ENCODE measurements at places on chromosomes 1 and 21.

GRCh38 chr1:145959957-145960467, 2.2 kb upstream of the LIX1L start:
- no peak for DNase-seq

DNA sequence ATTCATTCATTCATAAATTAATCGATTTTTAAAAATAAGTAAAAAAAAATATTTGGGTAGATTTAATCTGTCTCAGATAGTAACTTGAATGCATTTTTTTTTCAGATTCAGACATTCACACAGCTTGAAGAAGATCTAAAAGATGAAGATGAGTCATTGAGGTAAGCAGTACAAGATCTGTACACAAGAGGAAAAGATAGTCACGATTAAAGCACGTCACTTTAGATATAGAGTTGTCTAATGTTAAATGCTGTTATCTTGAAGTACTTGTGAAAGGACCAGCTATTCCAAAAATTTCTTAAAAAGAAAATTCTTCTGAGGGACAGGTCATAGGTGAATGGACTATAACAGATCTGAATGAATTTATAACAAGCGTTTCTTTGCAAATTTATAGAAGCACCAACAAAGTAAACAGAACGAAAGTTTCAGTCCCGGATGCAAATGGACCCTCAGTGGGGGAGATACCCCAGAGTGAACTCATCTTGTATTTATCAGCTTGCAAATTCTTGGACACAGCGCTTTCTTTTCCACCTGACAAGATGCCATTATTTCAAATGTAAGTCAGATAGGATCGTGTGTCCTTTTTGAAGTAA, 31.2 kb upstream of the MORC3 start:
- DNase-seq = no peak

- DNase-seq = no peak
Observed at GRCh38 chr1:204073837-204074273, 940 bp downstream of the SOX13 start.

DNA sequence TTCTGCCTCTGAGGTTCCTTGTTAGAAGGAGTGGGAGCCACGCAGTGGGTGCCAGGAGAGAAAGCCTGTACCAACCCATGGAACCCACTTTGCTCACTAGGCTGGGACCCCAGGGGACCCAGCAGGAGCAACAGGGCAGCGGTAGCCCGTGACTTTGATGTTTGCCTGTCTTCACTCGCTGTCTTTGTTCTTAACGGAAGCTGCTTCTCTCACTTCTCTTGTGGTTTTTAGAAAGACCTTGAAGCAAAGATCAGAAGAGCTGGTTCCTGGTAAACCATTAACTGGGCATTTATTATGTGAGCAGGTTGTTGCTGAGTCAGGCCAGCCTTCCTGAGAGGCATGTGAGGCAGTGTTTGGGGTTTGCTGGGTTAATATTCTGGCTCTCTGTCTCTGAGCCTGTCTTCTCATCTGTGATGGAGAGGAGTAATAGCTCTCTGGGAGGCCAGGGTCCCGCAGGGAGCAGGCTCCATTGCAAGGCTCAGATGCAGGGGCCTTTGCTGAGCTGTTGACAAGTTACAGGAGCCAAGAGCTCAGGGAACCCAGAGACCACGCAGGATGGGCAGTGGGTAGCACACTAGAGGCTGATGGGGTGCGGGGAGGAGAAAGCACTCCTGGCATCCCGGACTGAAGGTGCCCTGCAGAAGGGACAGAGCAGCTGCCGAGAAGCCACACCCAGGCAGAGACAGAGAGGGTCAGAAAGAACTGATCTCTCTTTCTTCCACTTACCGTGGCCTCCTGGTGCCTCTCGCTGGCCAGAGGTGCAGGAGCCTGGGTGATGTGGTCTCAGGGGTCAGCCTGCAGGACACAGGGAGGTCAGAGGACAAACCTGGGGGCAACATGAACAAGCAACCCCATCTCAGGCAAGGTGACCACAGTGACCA, 367.5 kb upstream of the C1orf174 start:
- DNase-seq = no peak

- DNase-seq = no peak
Observed at GRCh38 chr1:116765962-116766361, 11.7 kb downstream of the CD2 start.

- no peak for DNase-seq
Observed at GRCh38 chr1:204502241-204502640, 7.6 kb upstream of the PIK3C2B start.

GRCh38 chr21:28445141-28445830, 547.4 kb downstream of the LTN1 start:
- no peak for DNase-seq

- no peak for DNase-seq
Observed at GRCh38 chr1:92399076-92399475, 87.6 kb downstream of the GFI1 start.

DNA sequence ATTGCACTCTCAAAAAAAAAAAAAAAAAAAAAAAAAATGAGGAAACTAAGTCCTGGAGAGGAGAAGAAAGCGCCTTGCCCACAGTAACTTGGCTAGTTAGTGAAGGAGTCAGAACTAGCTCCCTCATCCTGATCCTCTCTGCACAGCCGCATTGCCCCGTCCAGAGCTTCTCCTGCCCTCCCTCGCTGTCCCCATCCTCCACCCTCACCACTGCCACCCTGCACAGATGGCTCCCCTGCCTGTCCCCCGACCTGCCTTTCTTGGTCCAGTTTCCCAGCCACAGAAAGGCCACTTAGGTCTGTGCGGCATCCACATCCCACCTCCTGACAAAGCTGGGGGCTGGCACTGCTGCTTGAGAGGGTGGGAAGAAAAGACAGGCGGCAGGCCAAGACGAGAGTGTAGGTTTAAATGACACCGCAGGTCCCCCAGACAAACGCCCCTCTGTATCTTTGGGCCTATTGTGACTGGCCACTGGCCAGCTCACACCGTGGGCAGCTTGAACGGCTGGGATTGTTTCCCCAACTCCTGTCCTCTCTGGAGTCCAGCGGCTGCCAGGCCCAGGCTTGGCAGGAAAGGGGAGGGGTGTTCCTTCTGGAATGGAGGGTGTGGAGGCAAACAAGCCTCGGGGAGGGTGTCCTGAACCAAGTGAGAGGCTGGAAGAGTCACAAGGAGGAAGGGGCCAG, 20.2 kb downstream of the NCMAP start:
- no peak for DNase-seq

DNA sequence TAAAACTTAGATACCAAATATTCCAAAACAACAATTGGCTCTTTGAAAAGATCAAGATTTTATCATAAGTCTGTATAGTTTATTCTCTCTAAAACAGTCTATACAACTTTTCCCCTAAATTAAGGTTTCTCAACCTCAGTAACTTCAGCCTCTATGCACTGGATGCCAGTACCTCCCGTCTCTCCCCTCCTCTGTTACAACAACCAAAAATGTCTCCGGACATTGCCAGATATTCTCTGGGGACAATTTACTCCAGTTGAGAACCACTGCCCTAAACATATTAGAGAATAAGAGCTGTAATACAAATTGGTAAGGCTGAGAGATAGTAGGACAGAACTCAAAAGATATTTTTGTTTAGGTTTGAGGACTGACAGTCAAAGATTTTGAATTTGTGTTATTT, 71.6 kb downstream of the TMEM200B start:
- DNase-seq = no peak

DNA sequence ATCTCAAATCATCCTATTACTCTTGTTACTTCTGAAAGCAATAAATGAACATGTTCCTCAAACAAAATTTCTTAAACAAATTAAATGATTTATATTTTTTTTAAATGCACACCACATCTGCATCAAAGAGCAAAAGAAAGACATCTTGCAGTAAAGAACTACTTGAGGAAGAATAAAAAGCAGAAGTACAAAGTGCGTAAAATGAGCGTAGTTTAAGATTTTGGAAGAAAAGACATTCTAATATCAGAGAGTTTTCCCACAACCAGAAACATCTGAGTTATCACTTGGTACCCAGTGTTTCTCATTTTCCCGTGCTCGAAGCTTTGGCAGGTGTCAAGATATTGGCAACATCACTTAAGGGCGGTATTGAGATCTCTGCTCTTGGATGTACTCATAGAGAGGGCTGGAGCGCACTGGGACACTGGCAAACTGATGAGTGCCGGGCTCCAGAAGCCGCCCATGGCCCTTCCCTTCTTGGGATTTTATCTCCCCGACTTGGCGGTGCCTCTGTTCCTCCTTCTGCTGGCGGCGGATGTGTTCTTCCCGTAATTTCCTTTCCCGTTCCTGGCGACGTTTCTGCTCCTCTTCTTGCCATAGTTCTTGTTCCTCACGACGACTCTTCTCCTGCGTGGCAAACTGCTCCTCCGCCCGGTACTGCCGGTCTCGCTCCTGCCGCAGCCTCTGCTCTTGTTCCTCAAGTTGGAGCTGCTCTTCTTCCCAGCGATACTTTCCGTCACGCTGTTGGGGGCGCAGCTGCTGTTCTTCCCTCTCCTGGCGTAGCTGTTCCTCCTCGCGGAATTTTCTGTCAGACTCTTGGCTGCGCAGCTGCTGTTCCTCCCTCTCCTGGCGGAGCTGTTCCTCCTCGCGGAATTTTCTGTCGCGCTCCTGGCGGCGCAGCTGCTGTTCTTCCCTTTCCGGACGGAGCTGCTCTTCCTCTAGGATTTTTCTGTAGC, 7.9 kb downstream of the TCHH start:
- DNase-seq = no peak

- no peak for DNase-seq
Observed at GRCh38 chr1:158101927-158102326, 78.8 kb upstream of the CD1D start.

DNA sequence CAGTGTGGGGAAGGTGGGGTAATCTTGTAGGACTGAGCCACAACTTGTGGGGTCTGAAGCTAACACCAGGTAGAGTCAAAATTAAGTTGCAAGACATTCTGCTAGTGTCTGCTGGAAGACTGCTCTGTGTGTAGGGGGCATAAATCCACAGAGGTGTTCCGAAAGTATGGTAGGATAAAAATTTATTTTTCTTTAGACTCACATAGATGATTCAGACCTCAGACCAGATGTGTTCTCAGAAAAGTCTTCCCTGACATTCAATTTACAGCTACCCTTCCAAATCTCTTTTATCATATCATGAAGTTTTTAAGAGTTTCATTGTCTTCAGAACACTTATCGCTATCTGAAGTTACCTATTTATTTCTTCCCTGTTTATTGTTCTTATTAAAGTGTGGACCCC, 21.3 kb downstream of the DUSP10 start:
- DNase-seq = no peak

- no peak for DNase-seq
Observed at GRCh38 chr1:17315542-17316130, 7.6 kb downstream of the PADI4 start.

- no peak for DNase-seq
Observed at GRCh38 chr1:85692730-85693314, 15.4 kb downstream of the ZNHIT6 start.

DNA sequence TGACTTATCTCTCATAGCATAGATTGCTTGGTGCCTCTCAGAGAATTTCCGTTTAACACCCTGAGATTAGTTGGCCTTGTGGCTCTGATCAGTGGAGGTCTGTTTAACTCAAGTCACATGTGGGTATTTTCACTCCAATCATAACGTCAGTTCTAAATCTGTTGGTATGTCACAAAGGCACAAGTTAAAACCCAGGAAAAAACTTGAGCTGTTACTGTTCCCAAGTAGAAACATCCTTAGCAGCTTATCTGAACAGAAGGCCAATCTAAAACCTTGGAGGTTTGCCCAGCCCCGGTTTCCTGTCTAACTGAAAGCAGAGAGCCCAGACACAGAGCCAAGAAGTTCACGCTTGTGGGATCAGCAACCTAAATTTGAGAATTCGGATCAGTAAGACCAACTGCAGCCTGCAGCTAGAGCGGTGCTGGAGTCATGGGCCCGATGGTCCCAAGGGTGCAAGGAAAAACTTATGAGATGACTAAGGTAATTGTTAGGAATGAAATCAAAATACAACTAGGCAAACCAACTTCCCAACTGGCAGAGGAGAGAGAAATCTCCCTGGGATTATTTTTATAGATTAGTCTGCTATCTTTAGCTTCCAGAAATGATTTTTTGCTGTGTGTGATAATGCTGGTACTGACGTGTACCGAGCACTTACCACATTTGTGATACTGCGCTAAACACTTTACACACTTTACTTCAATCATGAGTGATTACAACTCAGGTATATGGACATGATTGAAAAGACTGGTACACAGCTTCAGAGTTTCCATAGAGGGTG, 90.2 kb upstream of the C1orf21 start:
- DNase-seq = peak; percentile 40

DNA sequence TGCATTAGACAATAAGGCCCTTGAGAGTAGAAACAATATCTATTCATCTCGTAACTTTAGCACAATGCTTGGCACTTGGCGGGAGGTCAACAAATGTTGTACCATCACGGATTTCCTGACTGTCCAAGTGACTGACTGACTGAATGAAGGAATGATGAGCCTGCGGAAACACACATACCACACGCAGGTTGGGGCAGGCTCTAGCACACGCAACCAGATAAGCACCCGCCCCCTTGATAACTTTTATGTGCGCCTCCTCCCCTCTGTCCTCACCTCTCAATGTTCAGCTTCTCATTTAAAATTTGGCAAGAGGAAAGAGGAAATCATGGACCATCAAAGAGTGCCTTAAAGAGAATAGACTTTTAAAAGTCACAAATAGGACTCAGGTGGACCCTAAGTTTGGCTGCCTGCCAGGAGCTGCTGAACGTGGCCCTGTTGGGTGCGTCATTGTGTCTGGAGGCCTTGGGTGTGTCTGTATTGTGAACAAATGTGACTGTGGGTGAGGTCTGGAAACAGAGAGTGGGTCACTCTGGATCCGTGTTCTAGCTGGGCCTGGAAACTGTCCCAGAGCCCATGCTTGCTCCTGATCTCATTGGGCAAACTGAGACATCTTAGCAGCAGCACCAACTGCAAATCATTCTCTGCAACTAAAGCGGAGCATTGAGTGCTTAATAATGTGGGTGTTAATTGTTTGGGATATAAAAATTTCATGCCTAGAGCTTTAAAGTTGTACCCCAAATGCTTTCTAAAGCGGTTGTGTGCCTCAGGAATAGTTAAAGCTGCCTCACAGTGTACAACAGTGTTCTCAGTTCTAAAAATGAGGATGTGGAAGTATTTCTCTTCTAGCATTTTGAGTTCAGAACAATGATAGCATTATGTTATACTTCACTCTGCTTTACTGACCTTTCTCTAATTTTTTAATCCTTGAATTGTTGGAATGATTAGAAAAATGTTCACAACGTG, 47.6 kb upstream of the ABCG1 start:
- DNase-seq = no peak

All from cerebellar nuclear complex (tissue), 1 donor.